HS-5 (cell line): ENCODE measurements at places on chromosomes 11 and 22.

GRCh38 chr11:19828382-19829108 lies 115.9 kb downstream of the NAV2 start:
- no peak for DNase-seq

- no peak for DNase-seq
Observed at GRCh38 chr11:120714438-120714837, 202.9 kb downstream of the GRIK4 start.

DNA sequence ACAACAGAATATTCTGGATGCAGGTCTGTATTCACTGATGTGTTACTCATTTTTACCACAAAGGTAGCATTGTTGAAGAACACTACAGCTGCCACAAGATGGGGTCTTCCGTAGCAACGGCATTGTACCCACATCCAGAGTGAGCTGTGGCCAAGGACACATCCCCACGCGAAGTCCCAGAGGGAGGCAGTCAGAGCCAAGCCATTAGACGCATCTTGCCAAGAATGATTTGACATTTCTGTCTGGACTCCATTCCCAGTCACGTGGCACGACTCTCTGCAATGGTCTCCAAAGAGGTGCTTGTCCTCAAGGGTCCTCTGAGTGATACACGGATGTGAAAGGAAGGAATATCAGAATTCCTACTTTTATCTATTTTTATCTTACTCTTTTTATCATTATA lies 15.5 kb downstream of the OPCML start:
- DNase-seq: no peak

GRCh38 chr22:33288078-33288477 lies 229.9 kb upstream of the SYN3 start:
- no peak for DNase-seq

GRCh38 chr11:90223248-90223585 lies 368 bp upstream of the CHORDC1 start:
- no peak for DNase-seq

DNA sequence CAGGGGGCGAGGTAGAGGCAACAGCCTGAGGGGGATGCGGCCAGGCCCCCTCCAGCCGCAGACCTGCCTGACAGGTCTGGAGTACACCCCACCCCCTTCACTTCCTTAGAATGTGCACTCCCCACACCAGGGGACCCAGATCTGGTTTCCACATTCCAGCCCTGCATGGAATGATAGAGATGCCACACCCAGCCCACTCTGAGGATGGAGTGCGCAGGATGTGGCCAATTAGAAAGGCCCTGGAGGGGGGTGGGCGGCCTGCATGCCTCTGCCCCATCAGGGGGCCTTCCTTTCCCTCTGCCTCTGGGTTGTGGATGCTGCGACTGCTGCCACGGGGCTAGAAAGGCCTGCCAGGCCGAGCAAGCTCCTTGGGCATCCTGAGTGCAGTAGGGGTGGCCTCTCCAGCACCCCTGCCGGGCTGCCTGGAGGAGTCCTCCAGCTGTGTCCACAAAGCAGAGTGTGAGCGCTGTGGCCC lies 28.2 kb upstream of the MGAT3 start:
- no peak for DNase-seq

GRCh38 chr11:131595797-131596196 lies 225.4 kb downstream of the NTM start:
- DNase-seq: no peak

- no peak for DNase-seq
Observed at GRCh38 chr22:49663823-49664222, 163.8 kb downstream of the BRD1 start.

GRCh38 chr22:17143826-17144225 lies 15.3 kb downstream of the HDHD5 start:
- no peak for DNase-seq

GRCh38 chr11:97888641-97889040 lies 1132.1 kb upstream of the CNTN5 start:
- no peak for DNase-seq

- DNase-seq: no peak
Observed at GRCh38 chr22:17876306-17876831, 102.1 kb upstream of the BID start.

DNA sequence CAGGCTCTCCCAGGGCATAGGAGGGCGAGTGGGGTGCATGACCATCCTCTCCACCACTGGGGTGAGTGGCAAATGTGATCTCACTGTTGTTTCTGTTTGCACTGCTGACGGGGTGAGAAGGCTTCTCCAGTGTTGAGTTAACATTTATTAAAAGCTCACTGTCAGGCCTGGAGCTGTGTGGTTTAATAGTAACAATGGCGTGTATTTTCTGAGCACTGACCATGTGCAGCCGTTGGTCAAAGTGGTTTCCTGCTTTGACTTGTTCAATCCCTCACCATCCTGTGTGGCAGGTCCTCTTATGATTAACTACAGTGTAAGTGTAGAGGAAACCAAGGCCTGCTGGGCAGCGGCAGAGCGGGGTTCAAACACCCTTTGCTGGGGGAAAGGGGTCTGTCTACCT lies 4.4 kb downstream of the A4GALT start:
- no peak for DNase-seq

GRCh38 chr22:30241576-30242371 lies 4.8 kb downstream of the LIF start:
- no peak for DNase-seq

DNA sequence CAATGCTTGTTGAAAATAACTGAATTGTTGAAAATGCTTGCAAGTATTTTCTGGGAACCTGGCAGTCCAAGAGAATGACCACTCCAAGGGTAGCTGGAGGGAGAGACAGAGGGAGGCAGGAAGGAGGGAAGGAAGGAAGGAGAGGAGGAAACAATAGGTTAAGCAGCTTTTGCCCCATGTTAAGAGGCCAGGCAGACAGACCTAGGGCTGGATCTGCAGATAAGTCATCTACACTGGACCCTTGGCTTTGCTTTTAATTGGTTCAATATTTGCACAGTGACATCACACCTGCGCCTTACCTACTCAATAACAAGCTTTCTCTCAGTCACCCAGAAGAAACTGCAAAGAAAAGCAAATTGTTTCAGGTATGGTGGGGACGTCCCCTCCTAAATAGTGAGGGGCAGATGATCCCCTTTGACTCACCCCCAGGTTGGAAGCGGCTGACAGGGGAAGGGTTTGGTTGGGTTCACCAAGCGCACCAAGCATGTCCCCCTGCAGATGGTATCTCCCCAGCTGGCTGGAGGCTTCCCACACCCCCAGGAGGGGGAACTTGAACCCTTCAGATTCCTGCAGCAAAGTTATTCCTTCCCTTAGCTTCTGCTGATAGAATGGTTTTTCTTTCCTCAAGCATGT lies 24.3 kb downstream of the MYH9 start:
- DNase-seq: no peak

DNA sequence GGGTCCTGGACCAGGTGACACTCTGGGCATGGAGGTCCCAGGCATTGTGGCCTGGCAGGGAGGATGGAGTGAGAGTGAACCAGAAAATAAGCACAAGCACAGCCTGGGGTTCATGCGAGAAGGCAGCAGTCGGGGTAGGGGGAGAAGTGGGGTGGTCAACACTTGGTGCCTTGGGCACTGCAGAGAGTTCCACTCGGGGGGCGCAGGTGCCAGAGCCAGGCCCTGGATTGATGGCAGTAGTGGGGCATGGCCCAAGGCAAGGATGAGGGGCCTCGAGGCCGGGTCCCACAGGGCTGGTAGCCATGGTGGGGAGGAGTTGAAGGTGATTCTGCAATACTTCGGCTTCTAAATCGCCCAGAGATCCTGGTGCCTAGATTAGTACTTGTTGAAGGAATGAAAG lies 372.9 kb downstream of the TBC1D22A start:
- no peak for DNase-seq

DNA sequence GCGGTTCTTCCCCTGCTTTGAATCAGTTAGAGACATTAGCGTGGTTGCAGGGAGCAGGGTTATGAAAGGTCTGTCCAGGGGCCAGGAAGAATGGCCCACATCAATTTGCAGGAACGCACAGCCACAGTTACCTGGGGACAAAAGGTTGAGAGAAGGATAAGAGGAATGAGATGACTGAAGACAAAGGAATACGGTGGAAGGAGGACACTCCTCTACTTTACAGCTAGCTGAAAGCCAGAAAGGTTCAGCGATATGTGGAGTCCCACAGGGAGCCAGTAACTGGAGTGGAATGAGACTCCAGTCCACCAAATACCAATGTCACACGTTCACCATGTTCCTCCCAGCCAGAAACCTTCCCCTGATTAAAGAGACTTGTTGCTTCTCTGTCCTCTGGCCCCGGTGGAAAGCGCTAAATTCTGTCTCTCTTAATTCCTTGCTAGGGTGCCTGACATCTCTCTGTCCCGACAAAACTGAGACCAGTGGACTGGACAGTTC lies 10.7 kb downstream of the XNDC1N start:
- no peak for DNase-seq

DNA sequence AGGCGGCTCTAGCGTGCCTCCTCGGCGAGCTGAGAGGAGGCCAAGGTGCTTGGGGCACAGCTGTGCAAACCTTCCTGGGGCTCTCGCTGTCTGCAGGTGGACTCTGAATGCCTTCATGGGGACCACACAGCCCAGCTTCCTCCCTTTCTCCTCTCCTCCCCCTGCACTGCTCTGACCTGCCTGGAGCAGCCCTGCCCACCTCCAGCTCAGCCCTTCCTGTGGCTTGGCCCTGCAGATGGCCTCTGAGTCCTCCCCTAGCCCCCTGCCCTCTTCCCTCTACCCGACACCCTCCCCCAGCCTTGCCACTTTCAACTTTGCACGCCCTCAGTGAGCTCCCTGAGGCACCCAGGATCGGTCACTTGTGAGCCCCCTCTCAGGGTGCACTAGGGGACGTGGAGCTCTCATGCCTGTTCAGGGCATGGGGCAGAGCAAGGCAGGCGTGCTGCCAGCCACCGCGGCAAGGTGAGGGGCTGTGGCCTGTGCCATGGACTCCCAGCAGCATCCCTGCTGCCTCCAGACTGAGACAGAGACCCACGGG lies 31.4 kb downstream of the PPM1F start:
- DNase-seq: no peak

DNA sequence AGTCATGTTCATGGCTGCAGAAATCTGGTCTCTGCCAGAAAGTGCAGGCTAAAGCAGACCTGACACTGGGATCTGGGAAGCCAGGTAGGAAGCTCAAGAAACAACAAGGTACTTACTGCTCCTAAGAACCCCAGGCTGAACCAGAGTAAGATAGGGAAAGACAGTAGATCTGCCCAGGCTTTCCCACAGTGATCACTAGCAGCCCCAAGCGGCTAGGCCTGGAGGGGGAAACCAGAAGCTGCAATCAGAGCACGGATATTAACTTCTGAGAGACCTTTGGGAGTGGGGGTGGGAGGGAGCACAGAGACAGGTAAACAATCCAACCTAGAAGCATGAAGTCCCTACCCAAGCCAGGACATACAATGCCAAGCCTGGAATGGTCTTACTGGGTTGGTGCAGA lies 135.2 kb upstream of the C11orf58 start:
- DNase-seq: no peak

DNA sequence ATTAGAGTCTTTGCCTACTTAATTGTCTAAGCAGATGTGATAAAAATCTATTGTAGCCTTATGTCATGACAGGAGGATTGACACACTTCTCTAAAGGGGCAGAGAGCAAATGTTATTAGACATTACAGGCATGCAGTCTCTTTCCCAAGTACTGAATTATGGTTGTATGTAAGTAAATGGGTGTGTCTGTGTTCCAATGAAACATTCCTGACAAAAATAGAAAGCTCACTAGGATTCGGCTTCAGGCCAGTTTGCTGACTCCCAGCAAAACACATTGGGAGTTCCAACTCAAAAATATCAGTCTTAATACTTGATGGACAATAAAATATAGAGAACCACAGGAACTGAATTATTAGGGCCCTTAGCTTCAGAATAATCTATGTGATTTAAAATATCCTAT lies 1480.4 kb downstream of the FAM181B start:
- DNase-seq: no peak

- DNase-seq: no peak
Observed at GRCh38 chr22:45475851-45476514, 26.7 kb upstream of the FBLN1 start.

DNA sequence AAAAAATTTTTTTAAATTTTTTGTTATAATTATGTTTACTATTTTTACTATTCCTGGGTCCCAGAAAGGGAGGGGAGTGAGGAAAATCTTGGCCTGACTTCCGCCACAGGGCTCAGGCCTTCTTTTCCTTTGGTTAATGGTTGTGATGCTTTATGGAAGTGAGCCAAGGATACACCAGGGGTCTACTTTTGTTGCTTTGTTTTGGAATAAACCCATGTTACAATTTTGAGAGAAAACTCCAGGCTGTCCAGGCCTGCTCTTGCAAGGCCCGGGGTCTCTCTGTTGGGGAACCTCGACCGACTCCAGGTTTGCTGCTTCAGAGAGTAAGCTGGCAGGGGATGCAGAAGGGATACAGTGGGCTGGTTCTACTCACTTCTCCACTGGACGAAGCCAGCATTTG lies 84.7 kb downstream of the ABTB2 start:
- DNase-seq: no peak

- DNase-seq: peak; percentile 73
Observed at GRCh38 chr11:106012744-106013143, 9.3 kb downstream of the MSANTD4 start.

GRCh38 chr22:47591709-47592108 lies 829.3 kb downstream of the TBC1D22A start:
- DNase-seq: no peak

DNA sequence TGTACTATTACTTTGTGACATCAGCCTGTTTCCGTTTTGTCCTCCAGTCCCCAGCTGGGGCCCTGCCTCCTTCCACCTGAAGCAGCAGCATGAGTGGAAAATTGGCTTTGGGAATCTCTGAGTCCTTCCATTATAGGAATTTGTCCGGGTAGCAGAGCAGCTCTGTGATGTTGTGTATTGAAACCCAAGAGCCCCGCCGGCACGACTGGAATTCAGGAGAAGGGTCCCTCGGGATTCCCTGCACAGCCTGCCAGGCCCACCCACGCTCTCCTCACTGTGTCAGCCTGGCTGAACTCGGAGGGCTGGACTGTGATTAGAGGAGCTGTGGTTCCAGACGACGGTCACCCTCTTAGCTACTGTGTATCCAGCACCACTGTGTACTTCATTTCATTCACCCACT lies 18.8 kb upstream of the TSPAN18 start:
- no peak for DNase-seq

DNA sequence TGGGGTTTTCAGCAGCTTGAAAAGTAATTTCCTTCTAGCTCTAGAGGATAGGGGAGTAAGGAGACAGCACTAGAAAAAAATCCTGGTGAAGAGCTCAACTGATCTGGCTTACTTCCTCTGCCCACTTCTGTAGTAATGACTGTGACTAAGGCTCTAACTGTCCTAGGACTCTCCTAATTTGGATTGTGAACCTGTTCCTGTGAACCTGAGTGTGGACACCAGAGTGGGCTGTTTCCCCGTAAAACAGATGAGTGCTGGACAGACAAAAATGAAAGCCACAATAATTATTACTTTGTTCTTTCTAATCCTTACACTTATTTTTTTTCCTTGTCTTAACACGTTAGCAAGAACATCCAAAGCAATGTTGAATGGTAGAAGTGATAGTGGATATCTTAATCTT lies 154.1 kb downstream of the AASDHPPT start:
- no peak for DNase-seq

GRCh38 chr22:20019661-20020532 lies 1.0 kb upstream of the TANGO2 start:
- DNase-seq: no peak

DNA sequence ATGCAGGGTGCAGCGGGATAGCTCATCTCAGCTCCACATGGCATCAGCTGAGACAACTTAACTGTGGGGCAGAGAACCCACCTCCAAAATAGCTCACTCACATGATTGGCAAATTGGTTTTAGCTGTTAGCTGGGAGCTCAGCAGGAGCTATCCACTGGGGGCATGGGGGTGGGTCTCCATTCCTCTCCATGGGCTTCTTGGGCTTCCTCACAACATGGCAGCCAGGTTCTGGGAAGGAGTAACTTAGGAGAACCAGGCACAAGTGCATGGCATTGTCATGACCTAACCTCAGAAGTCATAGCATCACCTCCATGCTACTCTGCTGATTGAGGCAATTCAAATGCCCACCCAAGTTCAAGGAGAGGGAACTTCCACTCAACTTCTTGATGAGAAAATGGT lies 85.5 kb downstream of the MN1 start:
- DNase-seq: no peak
